ENCODE measurements at places on chromosomes 6 and 20. TPM values are rescaled to one million over a fixed set of nuclear protein-coding genes. Genes with fewer than 3 reads are reported as not detected.
A peak's percentile ranks its signal among the peaks of the same experiment; 100 is the strongest.

C6orf118 gene
- total RNA-seq: not detected

DNA sequence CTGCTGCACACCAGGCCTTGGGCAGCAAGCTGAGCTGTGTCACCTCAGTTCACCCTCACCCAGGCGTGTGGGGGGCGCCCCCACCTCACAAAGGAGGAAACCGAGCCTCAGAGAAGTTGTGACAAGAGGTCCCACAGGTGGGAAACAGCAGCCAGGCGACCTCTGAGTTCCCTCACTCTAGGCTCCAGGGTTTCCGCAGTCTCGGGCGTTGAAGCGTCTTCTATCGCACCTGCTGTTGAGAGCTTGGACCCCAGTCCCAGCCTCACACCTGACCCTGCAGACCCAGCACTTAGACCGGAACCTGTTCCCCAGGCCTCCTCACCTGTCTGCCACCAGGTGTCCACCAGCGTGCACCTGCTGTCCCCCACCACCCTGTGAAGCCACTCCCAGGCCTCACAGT lies 22.3 kb upstream of the APMAP start:
- DNase-seq: peak; percentile 46

- no peak for DNase-seq
These were observed 174.0 kb upstream of the RSPO3 start for GRCh38 chr6:126944512-126944911.

- DNase-seq: no peak
These were observed 21.3 kb downstream of the ANKRD6 start for GRCh38 chr6:89454300-89454699.

DNA sequence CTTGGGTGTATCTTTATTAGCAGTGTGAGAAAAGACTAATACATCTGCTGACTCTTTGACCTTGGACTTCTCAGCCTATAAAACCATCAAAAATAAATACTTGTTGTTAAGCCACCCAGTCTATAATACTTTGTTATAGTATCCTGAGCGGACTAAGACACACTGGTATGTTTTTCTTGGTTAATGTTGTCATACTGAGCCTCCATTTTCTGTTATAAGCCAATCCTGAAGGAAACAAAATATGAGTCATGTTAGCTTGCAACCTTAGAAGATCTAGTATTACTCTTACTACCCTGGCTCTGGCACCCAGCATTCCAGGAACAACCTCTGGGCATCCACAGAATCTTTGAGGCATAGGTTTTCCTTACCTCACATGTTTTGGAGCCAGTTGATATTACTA lies 307.2 kb downstream of the FRK start:
- DNase-seq: no peak

ZNF311 gene
- 1.4 TPM for total RNA-seq

GRCh38 chr6:169800116-169800667 lies 48.8 kb downstream of the ERMARD start:
- no peak for DNase-seq

TSPO2 gene
- not detected for total RNA-seq

GRCh38 chr20:4832469-4832868 lies 110.8 kb downstream of the PRND start:
- DNase-seq: peak; percentile 17

- DNase-seq: no peak
These were observed 151.5 kb upstream of the LRFN2 start for GRCh38 chr6:40738551-40739193.

- peak; percentile 76 for DNase-seq
These were observed 77.5 kb downstream of the ATXN1 start for GRCh38 chr6:16683641-16684194.

- no peak for DNase-seq
These were observed 11.2 kb downstream of the AARS2 start for GRCh38 chr6:44301782-44302564.

DNA sequence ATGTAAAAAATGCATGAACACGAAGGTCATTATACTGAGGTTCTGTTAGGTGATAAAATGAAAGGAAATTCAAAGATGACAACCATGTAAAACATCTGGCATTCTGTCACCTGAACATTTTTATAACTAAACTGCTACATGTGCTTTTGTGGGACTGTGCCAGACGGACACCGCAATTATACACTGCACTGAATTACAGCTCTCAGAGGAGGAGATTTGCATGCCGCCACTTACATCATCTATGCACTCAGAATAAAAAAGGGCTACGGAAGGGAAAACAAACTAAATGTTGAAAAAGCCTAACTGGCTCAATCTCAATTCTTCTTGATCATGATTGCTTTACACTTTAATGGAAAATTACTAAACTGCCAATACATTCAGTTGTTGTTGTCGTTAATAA lies 614.0 kb upstream of the EYS start:
- no peak for DNase-seq

GRCh38 chr20:53898556-53898931 lies 171.8 kb downstream of the BCAS1 start:
- no peak for DNase-seq

DNA sequence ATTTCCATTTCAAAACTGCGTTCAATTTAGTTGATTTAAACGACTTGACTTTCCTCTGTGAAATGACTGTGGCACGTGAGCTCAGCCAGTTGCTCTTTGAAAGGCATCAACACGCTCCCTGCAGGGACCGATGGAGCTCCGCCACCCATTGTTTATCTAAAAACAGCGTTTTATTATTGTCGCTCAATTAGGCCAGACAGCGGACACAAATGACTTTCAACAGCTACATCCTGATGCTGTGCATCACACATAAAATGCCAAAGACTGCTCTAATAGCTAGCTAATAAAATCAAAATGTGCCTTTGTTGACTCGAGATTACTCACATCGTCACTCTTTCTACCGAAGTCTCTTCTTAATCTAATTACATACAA lies 332.5 kb downstream of the CD83 start:
- no peak for DNase-seq

FERMT1 gene
- total RNA-seq: 0.36 TPM

GRCh38 chr6:136524339-136524935 lies 25.8 kb downstream of the MAP7 start:
- DNase-seq: no peak

DNA sequence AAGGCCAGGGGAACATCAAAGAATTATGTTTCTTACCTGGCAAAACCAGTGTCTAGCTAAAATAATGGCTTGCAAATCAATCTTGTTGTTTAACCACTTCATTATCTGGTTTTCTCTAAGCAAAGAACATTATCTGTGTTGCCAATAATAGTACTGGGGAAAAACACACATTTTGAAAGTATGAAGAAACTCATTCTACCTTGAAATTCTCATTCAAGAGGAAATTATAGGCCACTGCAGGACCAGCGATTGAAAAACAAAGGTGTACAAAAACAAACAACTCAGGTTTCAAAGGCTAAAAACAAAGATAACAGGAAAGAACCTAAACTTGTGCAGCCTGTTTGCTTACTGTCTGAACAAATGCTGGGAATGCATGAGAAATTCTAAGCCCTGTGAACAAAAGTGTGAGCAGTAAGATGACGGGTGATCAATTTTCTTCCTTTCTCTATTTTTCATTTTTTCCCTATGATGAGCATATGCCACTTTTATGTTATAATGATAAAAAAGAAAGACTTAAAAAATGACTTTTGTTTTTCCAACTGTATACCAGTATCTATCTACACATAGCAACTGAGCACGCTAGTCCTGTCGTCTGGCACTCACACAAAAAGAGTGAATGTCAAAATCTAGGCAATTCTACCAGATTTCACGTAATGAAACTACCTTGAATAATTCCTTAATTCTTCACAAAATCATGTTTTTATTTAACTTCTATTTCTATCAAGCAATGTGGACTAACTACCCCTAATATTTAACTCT lies 117.9 kb downstream of the SGK1 start:
- DNase-seq: no peak

DNA sequence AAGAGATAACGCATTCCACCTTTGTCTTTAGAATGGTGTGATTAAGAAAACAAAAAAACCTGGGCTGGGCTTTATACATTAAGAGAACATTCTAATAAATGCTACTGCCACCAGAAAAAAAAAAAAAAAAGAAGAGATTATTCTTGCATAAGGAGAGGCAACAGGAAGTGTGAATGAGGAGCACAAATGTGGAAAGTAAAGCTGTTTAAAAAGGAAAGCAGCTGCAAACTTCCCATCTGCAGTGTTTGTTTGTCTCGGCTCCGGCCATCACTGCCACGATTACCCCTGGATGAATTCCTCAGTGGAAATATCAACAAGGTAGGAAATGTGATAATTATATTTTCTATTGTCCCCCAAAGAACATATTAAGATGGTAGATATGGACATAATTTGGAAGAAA lies 223.9 kb downstream of the PHF3 start:
- DNase-seq: no peak

FUT9 gene
- 0.54 TPM for total RNA-seq

- DNase-seq: peak; percentile 25
These were observed 15.1 kb upstream of the MYT1 start for GRCh38 chr20:64149141-64149540.

CST5 gene
- total RNA-seq: not detected

DNA sequence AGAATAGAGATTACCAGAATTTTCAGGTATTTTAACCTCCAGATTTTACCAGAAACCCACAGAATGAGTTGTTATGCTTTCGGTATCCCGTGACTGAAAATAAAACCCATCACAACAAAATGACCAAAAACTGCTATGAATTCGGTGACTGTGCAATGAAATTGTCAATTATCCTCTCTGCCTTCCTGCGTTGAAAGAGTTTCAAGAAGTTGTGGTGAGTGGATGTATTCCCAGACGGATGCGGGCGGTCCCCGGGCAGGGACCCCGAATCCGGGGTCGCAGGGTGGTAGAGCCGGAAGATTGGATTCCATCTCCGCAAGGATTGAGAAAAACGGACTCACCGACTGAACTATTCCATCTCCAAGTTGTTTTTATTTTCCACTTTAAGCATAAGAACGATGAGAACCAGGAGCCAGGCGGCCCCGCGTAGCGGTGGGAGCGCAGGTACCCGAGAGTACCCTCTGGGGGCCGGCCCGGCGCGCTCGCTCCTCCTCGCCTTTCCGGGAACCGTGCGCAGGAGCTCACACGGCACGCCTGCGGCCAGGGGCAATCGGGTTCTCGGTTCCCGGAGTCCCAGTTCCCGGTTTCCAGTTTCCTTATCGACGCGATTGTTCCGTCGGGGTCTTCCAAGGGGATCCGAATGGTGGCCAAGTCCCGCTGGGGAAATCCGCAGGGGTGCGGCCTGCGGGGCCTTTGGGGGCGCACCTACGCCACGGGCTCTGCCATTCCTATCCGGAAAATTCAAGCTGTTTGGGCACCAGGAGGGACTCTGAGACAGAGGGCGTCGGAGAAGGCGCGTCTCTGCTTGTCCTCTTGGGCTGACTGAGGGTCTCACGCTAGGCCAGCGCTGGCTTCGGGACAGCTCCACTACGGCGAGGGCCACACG lies 104.9 kb upstream of the PRDM1 start:
- DNase-seq: peak; percentile 56
